ENCODE measurements at places on chromosomes 4 and X.

DNA sequence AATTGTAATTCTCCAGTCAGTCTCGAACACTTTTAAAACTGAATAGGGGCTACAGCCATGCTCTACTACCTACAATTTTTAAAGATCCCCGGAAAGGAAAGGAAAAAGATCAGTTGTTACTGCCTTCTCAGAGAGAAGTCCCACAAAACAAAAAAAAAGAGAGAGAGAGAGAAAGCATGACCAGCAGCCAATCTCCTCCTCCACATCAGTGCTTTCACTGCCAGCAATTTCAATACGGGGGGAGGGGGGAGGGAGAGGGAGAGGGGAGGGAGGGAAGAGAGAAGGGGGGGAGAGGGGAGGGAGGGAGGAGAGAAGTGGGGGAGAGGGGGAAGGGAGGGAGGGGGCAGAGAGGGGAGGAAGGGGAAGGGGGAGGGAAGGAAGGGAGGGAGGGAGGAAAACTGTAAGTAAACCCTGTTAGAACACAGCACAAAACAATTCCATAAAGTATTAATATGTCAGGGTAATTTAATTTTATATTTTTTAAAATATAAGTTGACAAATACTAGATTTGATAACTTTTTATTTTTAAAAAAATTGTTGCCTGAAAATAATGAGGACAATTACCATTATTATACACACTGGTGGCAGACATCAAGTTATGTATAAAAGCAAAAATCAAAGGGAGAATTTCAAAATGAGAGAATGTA, 108.0 kb downstream of the LRBA start:
- DNase-seq, result no peak

GRCh38 chr4:8830611-8831200, 40.9 kb downstream of the HMX1 start:
- no peak for DNase-seq

- DNase-seq, result no peak
Observed at GRCh38 chr4:24282446-24282845, 301.9 kb downstream of the DHX15 start.

DNA sequence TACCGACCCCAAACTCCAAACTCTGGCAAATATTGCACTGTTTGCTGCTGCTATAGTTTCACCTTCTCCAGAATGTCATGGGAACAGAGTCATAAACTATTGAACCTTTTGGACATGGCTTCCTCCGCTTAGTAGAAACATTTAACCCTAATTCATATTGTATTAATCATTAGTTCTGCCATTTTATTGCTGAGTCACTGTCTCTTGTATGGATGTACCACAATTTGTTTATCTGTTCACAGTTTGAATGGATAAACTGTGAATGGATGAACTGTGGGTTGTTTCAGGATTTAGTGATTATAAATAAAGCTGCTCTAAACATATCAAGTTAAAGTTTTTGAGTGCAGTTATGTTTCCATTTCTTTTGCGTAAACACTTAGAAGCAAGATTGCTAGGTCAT, 10.1 kb downstream of the ANXA10 start:
- DNase-seq, result no peak

DNA sequence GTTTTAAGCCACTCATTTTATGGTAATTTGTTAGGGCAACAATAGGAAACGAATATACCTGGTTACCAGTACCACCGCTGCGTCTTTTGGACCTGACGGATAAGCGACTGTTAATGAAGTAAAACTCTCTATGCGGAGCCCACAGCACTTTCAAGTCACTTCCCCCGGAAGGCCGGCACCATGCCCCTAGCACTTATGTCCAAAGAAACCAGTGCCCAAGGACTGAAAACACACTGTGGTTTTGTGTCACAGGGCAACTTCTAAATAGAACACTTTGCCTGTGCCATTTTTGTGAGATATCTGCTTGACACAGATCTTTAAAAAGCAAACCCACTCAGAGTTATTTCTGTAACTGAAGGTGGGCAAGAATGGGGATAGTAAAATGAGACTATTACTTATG, 22.7 kb downstream of the SH3KBP1 start:
- DNase-seq, result no peak

- DNase-seq, result no peak
Observed at GRCh38 chr4:76694056-76694455, 203.9 kb downstream of the SOWAHB start.

GRCh38 chr4:14915018-14915417, 87.3 kb upstream of the CPEB2 start:
- no peak for DNase-seq

DNA sequence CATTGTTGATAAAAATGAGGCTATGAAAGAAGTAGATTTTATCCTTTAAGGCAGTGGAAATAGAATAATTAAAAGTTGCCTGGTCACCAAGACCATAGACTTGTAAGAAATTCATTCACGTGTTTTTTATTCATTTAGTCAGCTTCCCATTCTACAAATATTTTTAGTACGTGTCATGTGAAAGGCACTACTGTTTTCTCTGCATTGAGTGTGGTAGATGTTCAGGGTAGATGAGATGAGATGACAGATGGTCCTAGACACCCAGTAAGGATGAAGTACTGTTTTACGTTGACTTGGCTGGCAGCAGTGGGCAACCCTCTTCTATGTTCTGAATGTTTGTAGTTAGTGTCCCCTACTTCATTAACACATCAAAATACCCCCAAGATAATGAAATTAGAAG, 228.1 kb downstream of the ARHGAP24 start:
- no peak for DNase-seq

DNA sequence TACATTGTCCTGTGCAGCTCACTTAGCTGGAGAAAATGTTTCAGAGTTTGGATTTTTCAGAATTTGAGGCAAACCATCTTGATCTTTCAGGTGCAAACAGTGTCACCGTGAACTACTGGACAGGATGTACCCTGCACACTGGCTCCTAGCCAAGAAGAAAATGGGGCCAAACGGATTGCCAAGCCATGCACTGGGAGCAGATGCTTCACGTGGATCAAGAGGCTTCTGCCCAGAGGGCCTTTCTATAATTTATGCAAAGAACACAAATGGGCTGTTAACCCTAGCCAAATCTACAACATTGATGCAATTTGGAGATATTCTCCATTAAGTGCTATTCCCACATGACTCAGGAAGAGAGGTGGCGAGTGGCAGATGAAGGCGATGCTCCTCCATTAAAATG, 46.9 kb upstream of the ATP8A1 start:
- DNase-seq, result no peak

GRCh38 chrX:2643880-2644279, 47.2 kb upstream of the CD99 start:
- no peak for DNase-seq

DNA sequence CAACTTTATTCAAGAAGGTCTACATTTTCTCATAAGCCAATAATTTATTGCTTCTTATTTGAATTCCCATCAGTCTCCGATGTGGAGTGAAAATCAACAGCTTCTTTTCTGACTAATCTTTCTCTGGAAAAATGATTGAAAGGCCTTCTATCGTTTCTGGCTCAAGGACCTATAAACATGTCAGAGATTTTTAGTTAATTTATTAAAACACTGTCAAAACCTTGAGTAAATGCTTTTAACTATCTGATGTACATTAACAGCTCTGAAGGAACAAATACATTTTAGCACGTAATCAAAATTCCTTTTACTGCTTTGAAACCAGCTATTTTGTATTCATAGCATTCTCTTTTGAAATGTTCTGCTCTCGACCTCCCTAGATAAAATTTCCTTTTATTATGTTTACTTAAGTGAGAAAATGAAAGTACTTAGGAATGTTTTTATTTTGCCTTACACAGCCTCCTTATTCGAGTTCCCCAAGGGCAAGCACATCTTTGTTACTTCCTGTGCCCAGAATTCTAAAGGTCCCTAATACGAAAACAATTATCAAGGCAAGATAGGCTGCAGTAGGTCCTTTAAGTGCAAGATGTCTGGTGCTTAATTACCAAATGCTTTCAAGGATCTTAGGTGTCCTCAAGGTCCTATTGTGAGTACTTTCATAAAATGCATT, 3.1 kb upstream of the ZFX start:
- no peak for DNase-seq

- no peak for DNase-seq
Observed at GRCh38 chr4:85968945-85969819, 390.7 kb downstream of the MAPK10 start.

DNA sequence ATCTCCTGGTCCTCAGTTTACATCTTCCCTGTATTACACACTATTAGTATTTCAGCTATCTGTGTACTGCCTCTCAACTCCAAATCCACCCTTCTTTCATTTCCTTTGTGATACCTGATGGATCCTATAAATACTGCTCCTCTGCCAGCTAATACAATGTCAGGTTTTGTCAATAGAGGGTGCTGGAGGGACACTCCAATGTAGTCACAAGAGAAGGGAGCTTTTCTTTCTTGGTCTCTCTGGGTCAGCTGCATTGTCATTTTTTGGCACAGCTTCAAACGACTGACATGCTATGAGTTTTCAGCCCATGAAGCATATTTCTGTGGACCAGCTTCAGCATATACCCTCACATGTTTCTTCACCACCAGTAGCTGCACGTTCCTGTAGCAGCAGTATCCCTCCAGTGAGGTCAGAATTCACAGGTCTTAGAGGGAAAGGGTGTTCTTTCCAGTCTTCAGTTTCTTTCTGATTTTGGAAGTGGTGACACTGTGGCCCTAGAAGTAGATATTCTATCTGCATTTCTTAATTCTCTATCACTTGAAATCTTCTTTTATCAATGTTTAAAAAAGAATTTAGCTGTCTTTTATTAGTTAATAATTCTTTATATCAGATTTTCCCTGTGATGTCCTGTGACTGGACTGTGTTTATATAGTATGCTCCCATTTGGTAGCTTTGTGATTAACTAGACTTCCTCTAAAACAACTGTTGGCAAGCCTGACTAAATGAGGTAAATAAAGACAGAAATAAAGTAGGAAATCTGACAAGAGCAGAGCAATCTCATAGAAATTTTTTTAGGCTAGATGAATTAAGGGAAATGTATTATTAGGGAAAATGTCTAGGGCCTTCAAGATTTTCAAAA, 60.6 kb downstream of the GABRA2 start:
- DNase-seq, result no peak

DNA sequence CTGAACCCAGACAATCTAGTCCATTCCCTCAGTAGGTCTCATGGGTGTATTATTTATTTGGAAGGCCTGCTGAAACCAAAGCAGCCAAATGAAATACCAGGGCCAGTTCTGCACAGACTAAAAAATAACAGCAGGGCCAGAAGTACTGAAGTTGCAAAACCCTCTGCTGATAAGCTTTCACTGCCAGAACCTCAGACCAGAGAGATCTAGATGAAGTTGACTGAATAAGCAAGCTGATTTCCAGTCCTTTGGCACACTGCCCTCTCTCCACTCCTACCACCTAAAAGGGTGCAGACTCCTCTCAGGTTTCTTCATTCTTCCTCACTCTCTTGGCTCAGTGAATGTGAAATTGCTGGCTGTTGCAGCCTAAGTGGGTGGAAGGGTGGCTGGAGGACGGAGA, 276.7 kb upstream of the KLF3 start:
- DNase-seq, result no peak

DNA sequence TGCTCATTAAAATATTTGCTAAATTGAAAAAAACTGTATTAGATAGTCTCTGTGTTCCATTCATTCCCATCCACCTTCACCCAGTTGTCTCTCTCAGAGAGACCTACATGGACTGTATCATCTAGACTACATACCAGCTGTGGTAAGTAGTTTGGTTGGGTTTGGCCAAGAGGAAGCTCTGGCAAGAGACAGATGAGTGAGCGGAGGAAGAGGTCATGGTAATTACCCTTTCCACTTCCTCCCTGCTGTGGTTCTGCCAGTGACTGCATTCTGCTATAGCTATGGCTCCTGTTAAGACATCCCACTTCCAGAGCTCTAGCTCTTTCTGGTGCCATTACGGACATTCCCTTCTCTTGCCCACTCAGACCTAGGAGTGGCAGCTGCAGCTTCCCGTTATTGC, 239.0 kb upstream of the MID1 start:
- no peak for DNase-seq

DNA sequence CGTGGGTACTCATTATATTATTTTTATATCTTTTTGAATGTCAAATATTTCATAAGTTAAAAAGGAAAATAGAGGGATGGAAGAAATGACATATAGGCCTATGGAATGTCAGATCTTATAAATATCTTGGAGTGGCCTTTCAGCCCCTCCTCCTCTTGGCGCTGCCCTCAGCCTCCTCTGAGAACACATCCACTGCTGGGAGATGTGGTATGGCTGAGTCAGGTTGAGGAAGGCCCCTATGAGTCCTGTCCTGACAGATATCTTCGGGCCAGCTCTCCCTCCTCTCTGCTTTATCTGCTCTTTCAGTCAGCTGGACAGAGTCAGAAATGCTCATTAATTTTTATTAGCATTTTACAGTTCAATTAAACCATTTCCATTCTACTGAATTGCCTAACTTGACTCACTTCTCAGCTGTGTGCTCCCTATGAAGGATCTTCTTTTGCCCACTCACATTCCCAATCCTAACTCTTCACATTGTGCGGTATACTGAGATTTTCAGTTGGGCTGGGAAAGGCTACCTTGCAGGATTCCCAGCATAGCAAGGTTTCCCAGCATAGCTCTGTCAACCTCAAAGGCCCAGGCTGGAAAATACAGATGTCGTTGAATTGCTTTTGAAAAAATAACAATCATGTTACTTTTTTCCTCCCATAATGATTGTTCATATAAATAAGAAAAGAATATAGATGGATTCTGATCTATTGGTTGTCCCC, 128.0 kb downstream of the ARHGEF9 start:
- DNase-seq, result no peak

- no peak for DNase-seq
Observed at GRCh38 chr4:16029262-16029661, 54.6 kb downstream of the PROM1 start.

- DNase-seq, result no peak
Observed at GRCh38 chrX:153973127-153974002, 811 bp downstream of the TMEM187 start.

DNA sequence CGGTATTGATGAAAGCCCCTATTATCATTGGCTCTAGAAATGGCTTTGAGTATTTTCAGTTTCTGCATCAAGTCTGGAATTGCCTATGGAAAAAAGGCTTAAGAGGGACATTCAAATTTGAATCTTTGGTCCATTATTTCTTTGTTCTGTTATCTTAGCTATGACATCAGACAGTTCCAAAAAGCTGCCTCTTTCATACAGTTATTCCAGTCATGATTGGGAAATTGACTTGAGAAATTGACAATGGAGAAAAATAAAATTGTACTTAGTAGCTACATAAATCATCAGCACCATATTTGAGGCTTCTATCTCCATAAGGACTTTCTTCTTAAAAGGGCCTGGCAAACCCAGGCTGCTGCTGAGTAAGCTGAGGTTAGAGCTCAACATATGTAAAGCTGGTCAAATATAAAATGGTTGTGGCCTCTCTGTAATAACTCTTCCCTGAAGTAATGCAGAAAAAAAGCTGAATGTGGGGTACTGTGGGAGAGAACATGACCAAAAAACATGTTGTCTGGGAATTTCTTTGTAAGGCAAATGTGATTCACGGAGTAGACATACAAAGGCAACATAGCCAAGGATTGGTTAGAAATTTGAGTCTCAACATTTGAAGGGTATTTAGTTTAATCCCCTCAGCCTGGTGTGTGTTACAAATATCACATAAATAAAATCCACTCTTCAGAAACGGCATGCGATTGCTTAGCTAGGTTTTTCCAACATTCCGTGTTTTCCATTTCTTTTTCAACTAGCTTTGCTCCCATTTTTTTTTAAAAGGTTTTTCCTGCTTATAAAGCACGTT, 100.9 kb downstream of the LNX1 start:
- DNase-seq, result no peak
